GM23248 (cell line): ENCODE measurements at places on chromosomes 7 and 10. TPM values are rescaled to one million over a fixed set of nuclear protein-coding genes. Genes with fewer than 3 reads are reported as not detected.

PNLIPRP1 gene
- not detected in 2 replicates for polyA plus RNA-seq

MALRD1 gene
- 0.45 and 0.49 TPM in 2 replicates for polyA plus RNA-seq

SRRM3 gene
- 0.39 and 0.91 TPM in 2 replicates for polyA plus RNA-seq

EGR2 gene
- 2.2 and 2.6 TPM in 2 replicates for polyA plus RNA-seq

DENND2A gene
- polyA plus RNA-seq, result 0.78 and 1.6 TPM in 2 replicates

BCAP29 gene
- polyA plus RNA-seq, result 106 and 115 TPM in 2 replicates

HOXA5 gene
- 1.3 and 1.9 TPM in 2 replicates for polyA plus RNA-seq

BPGM gene
- polyA plus RNA-seq, result 41.3 and 41.6 TPM in 2 replicates

TEX47 gene
- not detected in 2 replicates for polyA plus RNA-seq

CCL24 gene
- polyA plus RNA-seq, result not detected in 2 replicates

PPP1R17 gene
- 0.20 and 0.29 TPM in 2 replicates for polyA plus RNA-seq

CNTNAP2 gene
- polyA plus RNA-seq, result not detected in 2 replicates

AVPI1 gene
- polyA plus RNA-seq, result 30.5 and 31.4 TPM in 2 replicates

SLC35G1 gene
- 5.3 and 5.9 TPM in 2 replicates for polyA plus RNA-seq

CARD11 gene
- polyA plus RNA-seq, result not detected in 2 replicates

AGAP9 gene
- polyA plus RNA-seq, result 1.6 and 2.6 TPM in 2 replicates

FKBP6 gene
- not detected in 2 replicates for polyA plus RNA-seq
